Lung (tissue), 17 donors: ENCODE measurements at places on chromosomes 2 and 18.

GRCh38 chr2:96524482-96525210 lies 11.9 kb upstream of the ARID5A start:
- no peak for DNase-seq
- peaks cover 7% of the 10 kb centered on the region for H3K4me1 ChIP-seq
- H3K36me3 ChIP-seq: no peaks in the 10 kb centered on the region
- no peaks in the 10 kb centered on the region for H3K27me3 ChIP-seq
- H3K27ac ChIP-seq: no peak overlapping the region
- no peak overlapping the region for H3K4me3 ChIP-seq

GRCh38 chr2:16090650-16091575 lies 150.6 kb downstream of the MYCN start:
- H3K36me3 ChIP-seq: no peaks in the 10 kb centered on the region
- H3K4me3 ChIP-seq: no peak overlapping the region
- no peak for DNase-seq
- H3K4me1 ChIP-seq: no peaks in the 10 kb centered on the region

- DNase-seq: no peak
- H3K4me1 ChIP-seq: no peaks in the 10 kb centered on the region
- no peaks in the 10 kb centered on the region for H3K27me3 ChIP-seq
- no peak overlapping the region for H3K27ac ChIP-seq
Measured at GRCh38 chr18:28766027-28766426, 589.1 kb upstream of the CDH2 start.

DNA sequence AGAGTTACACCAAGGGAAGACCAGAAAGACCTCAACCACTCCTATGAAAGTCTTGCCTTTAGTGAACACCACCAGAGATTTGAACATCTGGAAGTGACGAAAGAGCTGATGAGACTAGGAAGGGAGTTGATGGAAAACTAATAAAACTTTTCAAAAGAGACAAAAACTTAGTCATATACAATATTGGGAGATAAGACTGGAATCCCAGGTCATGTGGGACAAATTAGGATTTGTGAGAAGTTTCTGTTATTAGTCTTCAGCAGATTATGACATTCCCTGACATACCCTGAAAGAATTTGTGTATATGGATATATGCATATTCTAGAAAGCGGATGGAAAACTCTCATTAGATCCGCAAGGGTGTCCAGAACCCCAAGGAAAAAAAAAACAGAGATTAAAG lies 145.0 kb upstream of the LTBP1 start:
- no peaks in the 10 kb centered on the region for H3K36me3 ChIP-seq
- no peaks in the 10 kb centered on the region for H3K4me1 ChIP-seq
- no peak overlapping the region for H3K27ac ChIP-seq
- no peaks in the 10 kb centered on the region for H3K27me3 ChIP-seq
- DNase-seq: no peak

DNA sequence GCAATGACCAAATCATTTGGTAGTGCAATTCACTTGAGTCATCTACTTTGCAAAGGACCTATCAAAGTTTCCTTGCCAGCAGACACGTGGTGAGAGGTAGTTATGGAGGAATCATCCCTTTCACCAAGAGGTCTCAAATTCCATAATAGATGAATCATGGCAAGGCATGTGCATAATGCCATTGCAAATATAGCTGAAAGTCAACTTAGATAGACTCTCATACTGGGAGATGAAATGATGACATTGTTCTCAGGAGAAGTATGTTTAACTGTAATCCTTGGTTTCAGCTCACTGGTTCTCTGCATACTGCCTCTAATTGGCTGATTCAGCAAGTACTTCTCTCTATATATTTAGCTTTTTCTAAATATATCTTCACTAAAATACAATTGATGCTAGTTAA lies 57.2 kb downstream of the CALCRL start:
- no peak overlapping the region for H3K4me3 ChIP-seq
- H3K27me3 ChIP-seq: no peaks in the 10 kb centered on the region
- no peak overlapping the region for H3K27ac ChIP-seq
- no peak for DNase-seq

DNA sequence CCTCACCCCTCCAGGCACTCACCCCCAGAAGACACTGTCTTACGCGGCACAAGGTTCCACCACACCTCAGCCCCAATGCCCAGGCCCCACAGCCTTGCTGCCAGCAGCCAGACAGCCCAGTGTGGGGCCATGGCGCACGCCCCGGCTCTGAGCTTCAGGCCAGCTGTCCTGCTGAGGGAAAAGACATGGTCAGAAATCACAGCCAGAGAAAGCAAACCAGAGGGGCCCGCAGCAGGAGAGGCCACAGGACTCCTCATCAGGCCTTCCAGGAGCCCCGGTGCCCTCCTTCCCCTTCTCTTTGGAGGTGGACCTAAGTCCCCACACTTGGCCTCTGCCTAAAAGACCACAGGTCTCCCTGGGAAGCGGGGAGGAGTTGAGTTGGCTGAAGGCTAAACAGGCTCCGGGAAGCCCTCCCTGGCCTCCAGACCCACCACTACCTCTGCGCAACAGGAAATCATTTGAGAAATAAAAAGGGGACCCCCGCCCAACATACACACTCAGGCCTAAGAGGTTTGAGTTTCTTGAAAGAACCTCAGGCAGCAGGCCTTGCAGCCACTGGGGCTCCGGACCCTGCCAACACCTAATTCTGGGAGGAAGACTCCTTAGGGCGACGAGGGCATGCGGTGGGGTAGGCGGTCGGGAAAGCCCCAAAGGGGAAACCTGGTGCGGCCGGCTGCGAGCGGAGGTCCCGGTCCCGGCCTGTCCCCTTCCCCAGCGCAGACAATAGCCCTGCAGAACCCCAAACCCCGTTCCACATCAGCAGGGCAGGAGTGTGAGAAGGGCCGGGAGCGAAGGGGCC lies 1.9 kb downstream of the SEMA4C start:
- H3K27ac ChIP-seq: peak overlapping the region; percentile 54
- no peaks in the 10 kb centered on the region for H3K27me3 ChIP-seq
- DNase-seq: no peak
- H3K36me3 ChIP-seq: peaks cover 26% of the 10 kb centered on the region
- peaks cover 24% of the 10 kb centered on the region for H3K4me1 ChIP-seq

DNA sequence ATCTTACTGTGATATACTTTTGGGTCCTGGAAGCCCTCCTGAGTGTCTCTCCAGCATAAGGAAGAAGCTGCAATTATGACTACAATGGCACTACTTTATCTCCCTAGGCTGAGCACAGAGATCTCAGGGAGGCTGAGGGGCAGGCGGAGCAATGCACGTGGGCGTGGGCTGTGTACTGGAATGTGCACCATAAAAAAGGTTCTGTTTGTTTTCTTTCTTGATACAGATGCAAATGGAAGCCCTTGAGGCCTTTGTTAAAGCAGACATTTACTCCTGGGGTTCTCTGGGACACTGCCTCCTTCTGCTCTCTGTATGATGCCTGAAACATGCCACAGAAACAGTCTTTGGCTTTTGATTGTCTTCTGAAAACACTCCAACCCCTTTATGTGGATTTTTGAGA lies 79.1 kb upstream of the DLX2 start:
- DNase-seq: no peak
- H3K27me3 ChIP-seq: no peaks in the 10 kb centered on the region
- no peak overlapping the region for H3K4me3 ChIP-seq
- H3K4me1 ChIP-seq: no peaks in the 10 kb centered on the region
- no peaks in the 10 kb centered on the region for H3K36me3 ChIP-seq
- H3K27ac ChIP-seq: no peak overlapping the region

- no peak overlapping the region for H3K27ac ChIP-seq
- no peaks in the 10 kb centered on the region for H3K27me3 ChIP-seq
- no peaks in the 10 kb centered on the region for H3K4me1 ChIP-seq
- no peak overlapping the region for H3K4me3 ChIP-seq
- H3K36me3 ChIP-seq: no peaks in the 10 kb centered on the region
- DNase-seq: no peak
Measured at GRCh38 chr2:132392221-132392620, 24.4 kb upstream of the GPR39 start.

DNA sequence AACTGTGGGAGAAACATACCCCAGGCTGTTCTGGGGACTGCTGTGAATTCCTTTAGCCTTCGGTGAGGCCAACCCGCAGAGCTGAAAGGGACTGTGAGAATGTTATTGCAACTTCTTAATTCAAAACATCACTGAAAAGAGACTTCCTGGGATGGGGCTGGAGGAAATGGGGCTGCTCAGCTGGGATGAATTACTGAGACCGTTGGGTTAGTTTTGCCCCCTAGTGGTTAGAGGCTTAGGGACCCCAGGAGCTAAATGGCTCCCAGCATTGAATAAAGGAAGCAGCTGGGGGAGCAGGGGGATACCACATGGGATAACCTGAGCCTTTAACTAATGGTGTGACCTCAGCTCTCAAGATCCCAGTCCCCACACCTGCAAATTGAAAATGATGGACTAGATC lies 941.1 kb upstream of the FANCL start:
- H3K4me1 ChIP-seq: no peaks in the 10 kb centered on the region
- H3K27ac ChIP-seq: no peak overlapping the region
- no peak overlapping the region for H3K4me3 ChIP-seq
- no peaks in the 10 kb centered on the region for H3K27me3 ChIP-seq
- no peaks in the 10 kb centered on the region for H3K36me3 ChIP-seq

- no peak overlapping the region for H3K27ac ChIP-seq
- H3K27me3 ChIP-seq: peaks cover 35% of the 10 kb centered on the region
- no peak overlapping the region for H3K4me3 ChIP-seq
- H3K4me1 ChIP-seq: peaks cover 32% of the 10 kb centered on the region
- H3K36me3 ChIP-seq: no peaks in the 10 kb centered on the region
Measured at GRCh38 chr18:77111449-77111848, 21.1 kb downstream of the MBP start.

DNA sequence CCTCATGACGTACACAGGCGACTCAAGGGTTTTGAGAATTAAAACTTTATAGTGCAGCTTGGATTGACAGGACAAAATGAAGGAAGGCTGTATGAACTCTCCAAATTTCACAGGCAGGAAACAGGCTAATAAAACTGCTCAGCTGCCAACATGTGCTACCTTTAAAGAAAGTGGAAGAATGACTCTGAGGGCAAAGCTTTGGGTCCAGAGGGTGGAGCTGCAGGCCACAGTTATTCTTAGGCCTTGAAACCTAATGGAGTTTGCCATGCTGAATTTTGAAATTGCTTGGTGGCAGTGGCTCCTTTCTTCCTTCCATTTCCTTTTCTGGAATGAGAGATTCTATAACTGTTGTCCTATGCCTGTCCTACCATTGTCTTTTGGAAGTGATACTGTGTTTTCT lies 34.8 kb downstream of the HAT1 start:
- no peaks in the 10 kb centered on the region for H3K4me1 ChIP-seq
- H3K27ac ChIP-seq: no peak overlapping the region
- H3K36me3 ChIP-seq: no peaks in the 10 kb centered on the region
- no peak overlapping the region for H3K4me3 ChIP-seq
- DNase-seq: no peak

- H3K4me1 ChIP-seq: peaks cover 19% of the 10 kb centered on the region
- peak; percentile 100 for DNase-seq
- peak overlapping the region; percentile 100 for H3K27ac ChIP-seq
Measured at GRCh38 chr2:64751286-64752260, 97.9 kb upstream of the SERTAD2 start.

- no peak overlapping the region for H3K4me3 ChIP-seq
- H3K4me1 ChIP-seq: peaks cover 4% of the 10 kb centered on the region
- no peaks in the 10 kb centered on the region for H3K27me3 ChIP-seq
- peak; percentile 15 for DNase-seq
- H3K36me3 ChIP-seq: peaks cover 4% of the 10 kb centered on the region
- no peak overlapping the region for H3K27ac ChIP-seq
Measured at GRCh38 chr2:112253261-112253815, 1.5 kb downstream of the ZC3H8 start.

DNA sequence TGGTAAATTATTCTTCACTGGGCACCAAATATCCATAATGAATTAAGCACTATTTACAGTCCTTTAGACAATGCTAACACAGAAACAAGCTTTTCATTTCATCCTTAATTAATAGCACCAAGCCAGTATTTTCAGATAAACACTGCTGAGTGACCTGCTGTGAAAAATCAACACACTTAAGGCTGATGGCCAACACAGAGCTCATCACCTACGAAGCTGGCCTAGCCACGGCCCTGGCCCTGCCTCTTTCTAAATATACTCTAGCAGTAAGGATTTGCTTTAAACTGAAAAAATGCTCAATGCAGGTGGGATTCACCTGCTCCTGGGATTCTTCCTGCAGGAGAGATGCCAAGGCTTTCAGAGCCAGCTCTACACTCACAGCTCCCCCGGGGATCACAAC lies 18.4 kb downstream of the CYB5A start:
- peak overlapping the region; percentile 39 for H3K27ac ChIP-seq
- no peak for DNase-seq
- no peaks in the 10 kb centered on the region for H3K27me3 ChIP-seq
- H3K4me3 ChIP-seq: no peak overlapping the region

DNA sequence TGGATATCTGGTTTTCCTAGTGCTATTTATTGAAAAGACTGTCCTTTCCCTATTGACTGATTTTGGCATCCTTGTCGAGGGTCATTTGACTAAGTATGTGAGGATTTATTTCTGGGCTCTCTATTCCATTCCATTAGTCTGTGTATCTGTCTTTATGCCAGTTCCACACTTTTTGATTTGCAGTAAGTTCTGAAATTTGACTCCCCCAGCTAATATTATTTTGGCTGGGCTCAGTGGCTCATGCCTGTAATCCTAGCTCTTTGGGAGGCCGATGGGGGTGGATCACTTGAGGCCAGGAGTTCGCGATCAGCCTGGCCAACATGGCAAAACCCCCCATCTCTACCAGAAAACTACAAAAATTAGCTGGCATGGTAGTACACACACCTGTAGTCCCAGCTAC lies 46.8 kb upstream of the GAREM2 start:
- H3K4me1 ChIP-seq: peaks cover 25% of the 10 kb centered on the region
- no peak overlapping the region for H3K27ac ChIP-seq
- DNase-seq: peak; percentile 12
- peaks cover 5% of the 10 kb centered on the region for H3K36me3 ChIP-seq
- no peak overlapping the region for H3K4me3 ChIP-seq
- no peaks in the 10 kb centered on the region for H3K27me3 ChIP-seq

DNA sequence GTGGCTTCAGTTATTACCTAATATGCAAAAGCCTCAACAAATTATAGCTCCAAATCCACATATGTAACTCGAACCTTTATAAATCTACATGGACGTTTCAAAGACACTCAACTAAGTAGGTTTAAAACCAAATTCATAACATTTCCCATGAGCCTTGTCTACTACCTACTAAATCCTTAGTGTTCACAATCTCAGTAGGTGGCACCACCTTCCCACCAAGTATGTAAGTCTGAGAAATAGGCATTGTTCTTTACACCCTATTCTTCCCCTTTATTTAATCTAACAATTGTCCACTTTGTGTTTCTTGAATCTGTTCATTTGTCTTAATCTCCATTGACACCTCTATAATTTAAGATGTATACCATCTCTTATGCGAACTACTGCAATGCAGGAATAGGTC lies 4.6 kb downstream of the PIGN start:
- H3K36me3 ChIP-seq: no peaks in the 10 kb centered on the region
- no peak overlapping the region for H3K27ac ChIP-seq
- no peaks in the 10 kb centered on the region for H3K27me3 ChIP-seq
- no peaks in the 10 kb centered on the region for H3K4me1 ChIP-seq
- H3K4me3 ChIP-seq: no peak overlapping the region

GRCh38 chr18:35030277-35030989 lies 10.8 kb upstream of the MAPRE2 start:
- no peak for DNase-seq
- peaks cover 17% of the 10 kb centered on the region for H3K4me1 ChIP-seq
- H3K27ac ChIP-seq: peak overlapping the region; percentile 90
- H3K4me3 ChIP-seq: no peak overlapping the region
